ENCODE measurements at places on chromosomes 16 and 17. TPM values are rescaled to one million over a fixed set of nuclear protein-coding genes. Genes with fewer than 3 reads are reported as not detected.

GRCh38 chr16:67016681-67017420, 12.1 kb upstream of the CBFB start:
- no peak for DNase-seq

DNA sequence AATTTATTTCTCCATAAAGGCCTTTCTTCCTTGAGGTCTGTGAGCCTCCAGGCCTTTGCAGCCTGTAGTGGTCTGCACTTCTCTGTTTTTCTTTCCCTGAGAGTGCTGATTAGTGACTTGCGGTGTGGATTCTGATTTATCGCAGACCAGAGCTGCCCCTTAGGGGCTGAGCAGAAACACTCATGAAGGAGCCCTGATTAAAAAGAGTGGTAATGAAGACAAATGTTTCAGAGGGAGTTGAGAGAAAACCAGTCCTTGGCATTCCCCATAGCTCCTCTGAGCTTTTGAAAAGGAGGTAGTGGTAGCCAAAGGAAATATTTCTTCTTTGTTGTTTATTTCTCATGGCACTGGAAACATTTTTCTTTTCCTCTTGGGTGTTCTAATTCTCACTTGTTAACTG, 268.1 kb upstream of the TBX2 start:
- no peak for DNase-seq

- no peak for DNase-seq
Observed at GRCh38 chr17:689556-690275, 24.9 kb downstream of the VPS53 start.

DNA sequence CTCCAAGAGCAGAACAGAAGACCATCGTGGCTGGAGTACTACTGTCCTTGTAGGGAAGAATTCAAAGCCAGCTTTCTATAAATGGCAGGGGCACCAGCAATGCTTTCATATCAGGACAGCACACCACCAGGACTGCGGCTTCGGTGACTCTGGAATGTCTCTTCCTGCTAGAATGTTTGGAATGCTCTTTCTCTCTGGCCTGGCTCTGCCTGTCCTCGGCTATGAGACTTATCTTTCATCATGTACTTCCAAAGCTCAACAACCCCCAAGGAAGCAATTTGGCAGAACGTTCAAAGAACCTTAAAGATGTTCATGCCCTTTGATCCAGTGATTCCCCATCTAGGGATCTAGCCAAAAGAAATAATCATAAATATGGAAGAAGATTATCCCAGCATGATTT, 52.7 kb upstream of the NOG start:
- no peak for DNase-seq

- DNase-seq, result no peak
Observed at GRCh38 chr16:66382171-66382965, 15.9 kb downstream of the CDH5 start.

GRCh38 chr17:7864995-7865650, 7.3 kb downstream of the CYB5D1 start:
- no peak for DNase-seq

GRCh38 chr16:85480727-85481101, 132.4 kb upstream of the GSE1 start:
- no peak for DNase-seq

GRCh38 chr16:17474572-17474971, 3.8 kb upstream of the XYLT1 start:
- DNase-seq, result no peak

DNA sequence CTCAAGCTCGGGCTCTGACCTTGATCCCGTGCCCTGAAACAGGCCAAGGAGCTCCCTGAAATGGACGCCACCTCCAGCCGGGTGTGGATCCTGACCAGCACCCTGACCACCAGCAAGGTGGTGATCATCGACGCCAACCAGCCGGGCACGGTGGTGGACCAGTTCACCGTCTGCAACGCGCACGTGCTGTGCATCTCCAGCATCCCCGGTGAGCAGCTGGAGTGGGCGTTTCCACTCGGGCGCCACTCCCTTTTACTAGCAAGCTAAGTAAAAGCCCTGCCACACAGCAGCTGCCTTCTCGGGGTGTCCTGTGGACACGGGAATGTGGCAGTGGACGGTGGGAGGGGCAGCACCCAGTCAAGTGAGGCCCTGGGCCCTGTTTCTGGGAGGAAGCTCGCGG, 6.4 kb downstream of the NME3 start:
- DNase-seq, result no peak

DNA sequence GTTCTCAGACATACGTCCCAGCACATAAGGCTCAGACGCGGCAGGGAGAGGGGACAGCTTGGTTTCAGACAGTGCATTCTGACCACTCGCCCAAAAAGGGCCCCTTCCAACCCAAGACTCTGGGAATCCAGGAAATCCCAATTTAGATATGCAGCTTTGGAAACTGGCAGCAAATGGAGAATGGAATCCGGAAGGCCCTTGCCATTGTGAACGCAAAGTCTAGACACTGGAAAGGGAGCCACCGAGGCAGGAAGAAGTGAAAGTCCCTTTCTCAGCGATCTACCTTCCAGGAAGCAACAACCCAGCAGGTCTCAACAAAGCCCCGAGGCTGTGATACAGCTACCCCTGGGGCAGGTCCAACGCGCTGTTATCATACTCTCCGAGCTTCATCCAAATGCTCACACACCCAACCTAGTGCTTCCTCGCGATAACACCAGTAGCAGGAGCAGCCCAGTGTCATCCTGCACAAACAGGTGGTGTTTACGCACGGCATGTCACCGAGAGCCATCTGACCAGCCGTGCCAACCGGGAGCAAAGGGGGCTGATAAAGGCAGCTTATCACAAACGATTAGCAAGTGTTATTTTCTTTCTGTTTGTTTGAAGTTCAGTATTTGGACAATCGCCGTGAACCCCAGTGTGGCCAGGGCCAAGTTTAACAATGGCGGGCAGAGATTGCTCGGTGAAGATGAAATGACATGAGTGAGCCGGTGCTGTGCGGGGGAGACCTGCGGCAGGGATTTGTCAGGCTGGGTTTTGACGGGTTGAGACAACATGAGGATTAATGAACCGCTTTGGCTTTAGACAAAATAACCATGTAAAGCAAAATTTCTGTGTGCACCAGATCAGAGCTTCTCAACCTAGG, 240.6 kb downstream of the FOXL1 start:
- no peak for DNase-seq

GRCh38 chr16:30780021-30780420, 7.0 kb downstream of the ZNF629 start:
- no peak for DNase-seq

GRCh38 chr16:87924041-87924810, 12.1 kb downstream of the CA5A start:
- no peak for DNase-seq

DNA sequence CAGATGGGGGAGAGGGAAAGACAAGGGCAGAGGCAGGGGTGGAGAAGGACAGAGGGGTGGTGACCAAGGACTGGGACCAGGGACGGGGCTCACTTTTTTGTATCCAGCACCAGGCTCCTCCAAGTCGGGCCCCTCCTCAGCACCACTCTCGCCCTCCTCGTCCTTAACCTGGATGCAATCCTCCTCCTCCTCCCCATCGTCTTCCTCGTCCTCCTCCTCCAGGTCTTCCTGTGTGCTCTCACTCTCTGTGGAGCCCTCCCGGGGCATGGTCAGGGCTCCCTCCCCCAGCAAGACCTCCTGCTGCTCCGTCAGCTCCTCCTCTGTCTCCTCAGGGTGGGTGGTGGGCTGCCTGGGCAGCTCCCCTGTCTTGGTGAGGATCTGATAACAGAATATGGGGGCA, 16.8 kb downstream of the G6PC3 start:
- DNase-seq, result no peak

- DNase-seq, result no peak
Observed at GRCh38 chr17:83186226-83186625, 106.8 kb downstream of the METRNL start.

DNA sequence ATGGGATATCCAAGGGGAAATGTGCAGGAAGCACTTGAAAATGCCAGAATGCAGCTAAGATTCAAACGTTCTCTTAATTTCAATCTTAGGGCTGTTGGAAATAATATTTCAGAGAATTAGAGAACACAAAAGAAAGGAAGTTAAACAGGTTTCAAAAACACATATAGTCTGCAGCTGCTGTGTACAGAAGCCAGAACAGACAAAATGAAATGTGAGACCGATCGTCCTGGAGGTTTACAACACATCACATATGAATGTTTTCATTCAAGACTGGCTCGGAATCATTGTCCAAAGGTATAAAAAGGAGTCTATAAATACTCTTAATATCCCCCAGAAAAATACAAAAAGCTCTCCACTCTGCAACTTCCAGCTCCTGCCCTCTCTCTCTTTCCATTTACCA, 14.3 kb downstream of the CYTH1 start:
- no peak for DNase-seq

DNA sequence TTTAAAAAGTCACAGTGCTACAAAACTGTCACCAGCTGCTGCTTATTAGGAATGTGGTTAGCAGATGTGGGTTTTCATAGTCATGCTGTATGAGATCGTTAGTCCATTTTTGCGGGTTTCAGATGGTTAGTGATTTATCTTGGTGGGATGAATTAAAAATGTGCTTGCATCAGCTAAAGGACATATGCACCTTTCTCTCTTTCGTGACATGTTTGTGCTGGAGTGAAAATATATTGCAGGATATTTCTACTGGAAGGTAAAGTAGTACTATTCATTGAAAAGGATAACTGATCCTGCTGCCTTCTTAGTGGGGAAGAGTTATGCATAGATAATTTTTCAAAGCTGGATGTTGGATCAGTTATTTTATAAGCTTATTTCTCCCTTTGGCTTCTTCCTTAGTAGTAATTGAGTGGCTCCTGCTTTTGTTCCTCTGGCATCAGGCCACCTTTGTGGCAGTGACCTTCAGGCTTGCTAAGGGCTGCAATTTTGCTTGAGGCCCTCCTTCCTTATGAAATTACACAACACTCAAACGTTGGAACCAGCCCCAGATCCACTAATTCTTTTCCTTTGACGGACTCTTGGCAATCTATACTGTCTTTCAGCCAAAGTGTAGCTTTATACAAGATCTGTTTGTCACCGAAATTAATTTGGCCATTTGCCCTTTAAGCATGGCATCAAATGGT, 7.5 kb upstream of the SNTB2 start:
- DNase-seq, result no peak

- no peak for DNase-seq
Observed at GRCh38 chr17:31687505-31688126, 171.4 kb downstream of the COPRS start.

- no peak for DNase-seq
Observed at GRCh38 chr17:39335704-39336223, 65.7 kb downstream of the FBXL20 start.

DNA sequence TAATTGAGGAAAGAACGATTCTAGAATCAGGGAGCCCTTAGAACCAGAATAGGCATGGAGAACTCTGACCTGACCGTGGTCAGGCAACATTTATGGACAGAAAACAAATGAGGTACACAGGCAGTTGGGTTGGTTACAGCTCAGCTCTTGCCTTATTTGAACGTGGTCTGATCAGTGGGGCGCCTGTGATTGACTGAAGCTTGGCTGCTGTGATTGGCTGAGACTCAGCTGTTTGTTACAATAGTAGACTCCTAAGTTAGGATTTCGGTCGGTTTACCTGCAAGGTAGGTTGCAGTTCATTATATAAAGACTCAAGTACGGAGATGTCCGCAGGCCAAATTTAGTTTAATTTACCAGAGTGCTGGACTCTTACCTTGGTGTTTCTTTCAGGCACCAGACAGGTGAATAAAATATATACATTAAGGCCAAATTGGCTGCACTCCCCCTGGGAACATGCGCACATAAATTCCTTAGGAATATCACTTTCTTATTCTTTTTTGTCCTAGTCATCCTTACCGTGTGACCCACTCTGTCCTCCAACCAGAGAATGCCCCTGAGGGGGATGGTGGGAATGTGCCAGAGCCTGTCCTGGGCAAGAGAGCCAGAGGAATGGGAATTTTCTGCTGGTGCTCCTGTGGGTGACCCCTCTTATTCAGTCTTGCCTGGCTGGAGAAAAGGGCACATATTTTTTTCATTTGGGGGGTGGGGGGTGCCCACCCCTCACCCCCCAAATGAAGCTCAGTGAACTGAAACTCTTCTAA, 7.5 kb upstream of the CSNK2A2 start:
- no peak for DNase-seq

DNA sequence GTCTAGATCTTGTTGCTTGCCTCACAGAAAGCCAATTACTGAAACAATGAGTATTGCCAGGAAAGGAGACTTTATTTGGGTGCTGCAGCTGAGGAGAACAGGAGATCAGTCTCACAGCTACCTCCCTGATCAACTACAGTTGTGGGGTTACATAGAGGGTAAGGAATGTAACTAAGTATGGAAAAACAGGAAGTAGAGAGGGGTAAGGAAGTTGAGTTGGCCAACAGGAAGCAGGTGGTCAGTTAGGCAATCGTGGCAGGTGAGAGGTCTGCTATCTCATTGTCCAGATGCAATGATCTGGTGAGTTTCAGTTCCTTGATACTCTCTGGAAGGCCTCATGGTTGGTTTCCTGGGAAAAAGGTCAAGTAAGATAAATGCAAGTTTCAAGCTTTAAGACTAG, 333.1 kb upstream of the GOT2 start:
- DNase-seq, result no peak

DNA sequence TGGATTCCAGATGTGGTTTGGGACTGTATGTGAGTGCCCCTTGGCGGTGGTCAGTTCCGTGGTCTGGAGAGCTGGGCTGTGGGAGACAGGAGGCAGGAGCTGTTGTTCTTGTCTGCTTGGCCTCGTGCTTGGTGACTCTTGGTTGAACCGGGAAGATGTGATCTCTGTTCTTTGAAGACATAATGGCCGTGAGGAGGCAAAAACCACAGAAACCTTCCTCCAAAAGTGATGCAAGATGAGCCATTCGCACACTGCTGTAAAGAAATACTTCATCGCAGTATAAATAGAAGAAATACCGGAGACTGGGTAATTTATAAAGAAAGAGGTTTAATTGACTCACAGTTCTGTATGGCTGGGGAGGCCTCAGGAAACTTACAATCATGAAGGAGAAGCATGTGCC, 128.8 kb downstream of the RAP1GAP2 start:
- no peak for DNase-seq

GRCh38 chr17:31859487-31860008, 504 bp upstream of the COPRS start:
- DNase-seq, result no peak

DNA sequence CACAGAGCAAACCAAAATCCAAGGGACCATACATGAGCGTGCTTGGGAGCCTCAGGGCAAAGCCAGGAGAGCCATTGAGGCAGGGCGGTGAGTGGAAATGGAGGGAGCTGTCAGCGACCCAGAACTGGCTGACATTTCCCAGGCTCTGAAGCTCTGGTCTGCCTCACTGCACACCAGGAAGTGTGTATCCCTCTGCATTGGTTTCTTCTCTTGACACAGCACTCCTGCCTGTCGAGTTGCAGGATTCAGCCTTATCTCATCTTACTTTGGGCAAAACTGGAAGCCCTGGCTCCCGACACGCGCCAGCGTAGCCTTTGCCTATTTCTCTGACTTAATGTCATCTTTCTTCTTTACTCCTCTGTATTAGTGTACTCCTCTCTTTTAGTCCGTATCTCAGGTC, 144.7 kb upstream of the HS3ST3A1 start:
- DNase-seq, result no peak

GRCh38 chr17:81541123-81541522, 11.0 kb downstream of the FAAP100 start:
- DNase-seq, result no peak

SLC2A4 gene
- 0.24 TPM for total RNA-seq

LAT gene
- total RNA-seq, result 195 TPM

FBXW10 gene
- total RNA-seq, result 0.11 TPM

SLC12A3 gene
- not detected for total RNA-seq

PHOSPHO1 gene
- total RNA-seq, result not detected

IL17C gene
- total RNA-seq, result 0.22 TPM

PLLP gene
- total RNA-seq, result 0.49 TPM

BCL7C gene
- 35.0 TPM for total RNA-seq

SCGB1C2 gene
- total RNA-seq, result not detected

C17orf67 gene
- total RNA-seq, result 4.6 TPM

OTOP3 gene
- not detected for total RNA-seq

BICDL2 gene
- not detected for total RNA-seq

EVPLL gene
- not detected for total RNA-seq

All from CD8-positive, alpha-beta memory T cell (primary cell).